CD4-positive, alpha-beta T cell (primary cell): ENCODE measurements at places on chromosomes 16 and 17. TPM values are rescaled to one million over a fixed set of nuclear protein-coding genes. Genes with fewer than 3 reads are reported as not detected.

ICAM2 gene
- 50.6 TPM for total RNA-seq

TBC1D3D gene
- total RNA-seq: 7.5 TPM

ELMO3 gene
- 2.3 TPM for total RNA-seq

KRTAP4-9 gene
- total RNA-seq: not detected
